A172 (cell line): ENCODE measurements at places on chromosomes 7 and 10.

DNA sequence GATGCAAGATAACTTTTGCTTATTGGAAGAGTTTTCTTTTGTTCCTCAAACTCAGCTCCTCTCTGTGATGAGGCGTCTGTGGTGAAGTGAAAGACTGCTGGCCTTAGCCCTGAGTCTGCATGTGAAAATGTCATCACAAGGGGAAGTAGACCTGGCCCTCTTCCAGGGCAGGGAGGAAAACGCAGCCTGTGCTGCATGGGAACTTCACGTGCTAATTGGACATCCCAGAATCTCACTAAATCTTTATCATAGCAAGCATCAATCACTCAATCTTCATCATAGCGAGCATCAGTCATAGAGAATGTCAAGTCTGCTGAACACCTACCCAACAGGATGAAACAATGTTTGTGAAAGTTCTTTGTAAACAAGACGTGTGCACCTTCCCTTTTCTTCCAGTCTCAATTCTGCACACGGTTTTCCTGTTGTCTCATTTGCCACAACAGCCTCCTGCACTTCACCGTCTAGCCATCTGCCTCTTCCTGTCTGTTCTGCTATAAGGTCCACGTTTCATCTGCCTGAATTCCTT is 314.6 kb downstream of the FRMD4A start:
- no peak for DNase-seq

- DNase-seq = peak; percentile 8
Observed at GRCh38 chr10:57849691-57850357, 417.9 kb downstream of the IPMK start.

GRCh38 chr10:15387021-15387420 is 15.9 kb upstream of the FAM171A1 start:
- no peak for DNase-seq

DNA sequence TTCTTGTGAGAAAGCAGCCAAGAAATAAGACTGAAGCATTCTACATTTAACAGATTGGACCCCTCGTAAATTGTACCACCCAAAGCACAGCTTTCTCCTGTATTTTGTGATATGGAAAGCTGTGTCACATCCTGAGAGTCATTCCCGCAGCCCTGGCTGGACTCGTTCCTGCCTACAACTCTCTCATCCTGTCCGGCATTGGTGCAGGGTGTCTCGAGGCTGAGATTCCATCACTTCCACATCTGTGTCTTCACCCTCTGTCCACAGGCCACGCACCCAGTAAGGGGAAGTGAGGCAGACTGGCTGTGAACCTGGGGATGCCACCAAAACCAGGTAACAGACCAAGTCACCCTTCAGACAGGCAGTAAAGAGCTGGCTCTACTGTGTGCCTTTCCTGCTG is 146.2 kb upstream of the KLF6 start:
- DNase-seq = no peak

DNA sequence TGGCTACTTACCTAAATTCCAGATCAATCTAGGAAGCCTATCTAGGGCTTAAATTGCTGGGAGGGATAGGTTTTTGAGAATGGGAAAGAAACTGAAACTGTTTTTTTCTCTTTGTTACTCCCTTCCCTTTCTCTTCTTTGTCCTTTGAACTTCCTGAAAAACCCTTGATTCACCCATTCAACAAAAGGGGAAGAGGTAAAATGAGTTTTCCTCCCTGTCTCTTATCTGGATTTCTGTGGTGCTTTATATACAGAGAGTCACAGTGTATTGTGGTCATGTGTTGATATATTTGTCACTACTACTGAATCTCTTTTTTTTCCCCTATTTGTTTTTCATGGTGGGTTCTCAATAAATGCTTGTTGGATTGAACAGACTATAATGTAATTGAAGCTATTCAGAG is 19.8 kb upstream of the NUP205 start:
- DNase-seq = no peak

DNA sequence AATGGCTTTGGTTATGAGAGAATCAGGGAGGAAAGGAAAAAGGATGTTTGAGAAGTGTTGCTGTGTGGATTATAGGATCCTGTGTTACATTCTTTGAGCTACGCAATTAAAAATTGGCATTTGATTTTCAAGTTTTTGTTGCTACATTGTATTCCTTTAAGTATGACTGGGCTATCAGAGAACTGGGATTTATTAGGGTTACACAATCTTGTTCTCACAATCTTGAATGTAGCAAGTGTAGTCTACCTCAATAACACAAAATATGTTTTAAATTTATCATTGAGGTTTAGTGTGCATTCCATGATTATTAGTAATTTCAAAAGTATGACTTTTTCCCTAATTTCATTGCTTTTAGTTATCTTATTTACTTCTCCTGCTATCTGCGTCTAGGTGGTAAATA is 113.9 kb downstream of the CACNB2 start:
- DNase-seq = no peak

DNA sequence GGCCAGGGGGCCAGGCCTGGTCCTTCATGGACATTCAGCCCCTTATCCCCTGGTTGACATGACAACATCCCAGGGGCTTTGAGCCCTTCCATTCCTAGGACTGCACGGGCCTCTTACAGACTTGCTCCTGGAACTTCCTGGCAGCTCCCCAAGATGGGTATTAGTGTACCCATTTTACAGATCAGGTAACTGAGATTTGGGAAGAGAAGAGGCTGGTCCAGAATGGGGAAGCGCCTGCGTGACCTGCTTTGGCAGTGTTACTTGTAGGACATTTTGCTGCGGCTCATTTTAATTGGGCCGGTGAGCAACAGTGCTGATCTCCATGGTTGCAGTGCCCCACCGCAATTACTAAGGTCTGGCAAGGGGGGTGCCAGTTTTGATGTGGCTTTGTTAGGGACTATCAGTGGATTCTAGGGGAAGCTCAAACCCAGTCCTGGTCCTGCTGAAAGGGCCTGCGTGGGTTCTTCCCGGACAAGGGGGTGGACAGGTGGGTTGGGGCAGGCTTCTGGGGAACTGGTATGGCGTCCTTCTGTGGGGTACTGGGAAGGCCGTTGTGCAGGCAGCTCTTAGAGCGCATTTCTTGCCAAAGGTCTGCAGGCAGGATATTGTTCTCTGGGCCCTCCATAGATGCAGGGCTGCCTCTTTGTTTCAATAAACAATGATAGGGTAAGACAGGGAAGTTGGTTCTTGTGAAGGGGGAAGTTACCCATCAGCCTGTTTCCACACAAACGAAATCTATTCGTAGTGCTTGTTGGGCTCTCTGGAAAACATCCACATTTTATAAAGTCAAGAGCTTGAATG is 137.6 kb downstream of the RGS10 start:
- DNase-seq = no peak

DNA sequence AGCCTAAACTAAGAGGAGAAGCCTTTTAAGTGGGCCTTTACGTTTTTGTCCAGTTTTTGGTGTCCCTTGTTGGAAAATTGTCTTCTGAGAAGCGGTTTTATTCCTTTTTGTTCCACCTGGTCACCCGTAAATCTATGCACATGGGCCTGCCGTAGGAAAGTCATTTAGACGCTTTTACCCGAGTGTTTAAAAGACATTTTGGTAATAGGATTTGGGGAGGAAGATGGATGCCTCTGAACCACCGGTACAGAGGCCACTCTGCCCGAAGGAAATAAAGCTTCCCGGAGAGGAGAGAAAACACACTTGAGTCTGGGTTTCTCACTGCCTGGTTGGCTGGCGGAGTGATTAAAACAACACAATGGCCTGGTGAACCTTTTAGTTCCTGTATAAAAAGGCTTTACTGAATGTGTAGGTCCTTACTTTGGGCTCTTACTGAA is 760 bp downstream of the THNSL1 start:
- DNase-seq = no peak

- no peak for DNase-seq
Observed at GRCh38 chr7:116449950-116450349, 49.6 kb upstream of the CAV2 start.

DNA sequence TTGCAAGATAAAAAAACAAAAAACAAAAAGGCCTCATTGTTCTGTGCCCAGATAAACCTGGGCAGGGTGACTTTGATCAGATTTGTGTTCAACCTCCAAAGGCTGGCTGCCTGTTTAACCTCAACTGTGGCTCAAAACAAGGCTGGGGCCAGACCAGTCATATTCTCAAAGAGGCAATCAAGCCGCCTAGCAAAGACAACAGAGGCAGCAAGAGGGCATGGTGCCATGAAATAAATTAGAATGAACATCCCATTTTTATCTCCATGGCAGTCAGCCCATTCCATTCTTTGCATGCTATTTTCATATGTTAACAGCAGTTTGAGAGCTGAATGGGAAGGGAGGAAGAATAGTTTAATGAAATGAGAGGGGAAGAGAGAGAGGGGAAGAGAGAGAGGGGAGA is 1150.3 kb downstream of the TYW1 start:
- DNase-seq = no peak

DNA sequence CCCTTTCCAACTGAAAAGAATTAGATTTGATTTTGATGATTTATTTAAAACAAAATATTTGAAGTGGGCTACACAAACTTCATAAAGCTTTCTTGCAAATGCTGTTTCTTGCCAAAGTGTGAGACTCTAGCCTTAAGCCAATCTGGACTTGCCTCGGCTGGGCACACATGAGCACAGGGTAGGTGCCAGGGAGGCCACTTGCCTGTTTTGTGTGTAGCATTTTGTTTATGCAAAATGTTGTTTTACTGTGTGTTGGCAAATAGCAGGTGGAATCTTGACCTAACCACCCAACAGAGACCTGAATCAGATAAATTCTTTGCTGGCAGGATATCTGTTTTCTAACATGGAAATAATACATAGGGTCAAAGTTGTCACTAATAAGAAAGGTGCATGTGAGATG is 161.1 kb downstream of the BMPER start:
- no peak for DNase-seq

- DNase-seq = no peak
Observed at GRCh38 chr10:2900530-2900929, 166.8 kb upstream of the PFKP start.

- peak; percentile 94 for DNase-seq
Observed at GRCh38 chr7:102912742-102913141, at the start of gene LRRC17. LRRC17 (plus strand) TSS chr7:102913000; CDS start chr7:102933914, 20,914 bp downstream.

- DNase-seq = no peak
Observed at GRCh38 chr7:47510192-47510591, 71.7 kb downstream of the TNS3 start.

GRCh38 chr7:82539969-82540368 is 96.4 kb upstream of the CACNA2D1 start:
- DNase-seq = no peak

DNA sequence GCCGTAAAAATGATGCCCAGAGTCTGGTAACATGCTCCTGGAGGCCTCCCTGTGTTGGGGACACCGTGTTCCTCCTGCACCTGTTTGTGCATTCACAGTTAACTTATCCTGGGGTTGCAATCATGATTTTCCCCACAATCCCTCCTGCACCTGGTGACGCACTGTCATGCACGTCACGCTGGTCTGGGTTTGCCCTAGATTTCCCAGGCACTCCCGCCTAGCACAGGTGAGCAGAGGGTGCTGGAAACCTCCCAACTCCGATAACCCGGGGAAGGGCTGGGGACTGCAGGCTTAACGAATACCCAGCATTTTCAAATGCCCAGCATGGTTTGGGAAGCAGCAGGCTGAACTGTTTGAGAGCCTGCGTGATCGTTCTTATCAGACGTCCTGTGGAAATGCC is 427.1 kb downstream of the TCERG1L start:
- DNase-seq = no peak

- no peak for DNase-seq
Observed at GRCh38 chr10:90906596-90906995, 14.3 kb downstream of the ANKRD1 start.

DNA sequence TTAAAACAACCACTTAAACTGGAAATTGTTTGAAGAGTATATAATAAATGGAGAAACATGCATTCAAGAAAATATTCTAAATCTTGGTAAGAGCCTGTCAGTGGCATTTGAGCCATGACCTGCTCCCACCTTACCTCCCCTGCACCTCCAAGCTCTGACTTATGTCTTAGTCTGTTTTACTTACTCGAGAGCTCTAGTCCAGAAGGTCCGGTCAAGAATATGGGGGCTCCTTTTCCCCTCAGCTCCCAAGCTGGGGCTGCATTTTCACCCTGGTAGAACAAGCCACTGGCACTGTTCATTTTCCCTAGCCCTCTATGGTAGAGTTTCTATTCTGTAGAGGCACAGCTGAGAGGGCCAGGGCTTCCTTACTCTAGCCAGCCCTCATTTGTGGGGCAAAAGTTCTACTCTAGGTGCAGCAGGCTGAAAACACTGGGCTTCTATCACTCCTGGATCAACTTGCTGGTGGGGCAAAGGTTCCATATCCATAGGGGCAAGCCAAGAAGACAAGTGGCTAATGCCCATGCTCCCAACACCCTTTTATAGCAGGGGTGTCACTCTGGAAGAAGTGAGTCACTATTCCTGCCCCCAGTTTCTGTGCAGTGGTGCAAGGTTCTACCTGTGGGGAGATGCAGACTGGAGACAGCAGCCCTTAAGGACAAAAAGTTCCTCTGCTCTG is 40.6 kb downstream of the ZNF438 start:
- no peak for DNase-seq

DNA sequence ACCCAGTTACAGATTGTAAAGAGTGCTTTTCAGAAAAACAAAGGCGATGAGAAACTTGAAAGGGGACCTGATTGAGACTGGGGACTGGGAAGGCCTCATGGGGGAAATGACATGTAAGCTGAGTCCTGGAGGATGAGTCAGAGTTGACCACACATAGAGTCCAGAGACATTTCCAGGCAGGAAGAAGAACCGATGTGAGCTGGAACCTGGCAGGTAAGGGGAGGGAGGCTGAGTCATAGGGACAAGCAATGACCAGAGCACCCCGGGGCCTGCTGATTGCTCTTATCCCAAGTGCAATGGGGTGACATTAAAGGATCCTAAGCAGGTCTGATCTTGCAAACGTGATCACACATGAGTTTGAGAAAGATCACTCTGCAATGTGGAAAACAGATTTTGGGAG is 11.7 kb downstream of the TLL2 start:
- peak; percentile 68 for DNase-seq

GRCh38 chr10:33422471-33423153 is 88.1 kb upstream of the NRP1 start:
- DNase-seq = no peak

DNA sequence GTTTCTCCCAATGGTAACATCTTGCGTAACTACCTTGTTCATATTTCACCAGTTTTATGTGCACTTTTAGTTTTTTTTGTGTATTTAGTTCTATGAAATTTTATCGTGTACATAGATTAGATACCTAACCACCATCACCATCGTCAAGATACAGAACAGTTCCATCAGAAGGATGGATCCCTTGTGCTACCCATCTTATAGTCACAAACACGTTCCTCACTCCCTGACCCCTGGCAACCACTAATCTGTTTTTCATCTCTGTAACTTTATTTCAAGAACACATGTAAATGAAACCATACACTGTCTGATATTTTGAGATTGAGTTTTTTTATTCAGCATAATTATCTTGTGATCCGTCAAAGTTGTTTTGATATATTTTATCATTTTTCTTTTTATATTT is 29.9 kb downstream of the FANK1 start:
- no peak for DNase-seq

- no peak for DNase-seq
Observed at GRCh38 chr7:90721869-90722431, 125.8 kb downstream of the CDK14 start.

GRCh38 chr7:91080351-91080750 is 183.9 kb upstream of the FZD1 start:
- no peak for DNase-seq
